Inflammatory macrophage (primary cell): ENCODE measurements at places on chromosomes 4 and X.

DNA sequence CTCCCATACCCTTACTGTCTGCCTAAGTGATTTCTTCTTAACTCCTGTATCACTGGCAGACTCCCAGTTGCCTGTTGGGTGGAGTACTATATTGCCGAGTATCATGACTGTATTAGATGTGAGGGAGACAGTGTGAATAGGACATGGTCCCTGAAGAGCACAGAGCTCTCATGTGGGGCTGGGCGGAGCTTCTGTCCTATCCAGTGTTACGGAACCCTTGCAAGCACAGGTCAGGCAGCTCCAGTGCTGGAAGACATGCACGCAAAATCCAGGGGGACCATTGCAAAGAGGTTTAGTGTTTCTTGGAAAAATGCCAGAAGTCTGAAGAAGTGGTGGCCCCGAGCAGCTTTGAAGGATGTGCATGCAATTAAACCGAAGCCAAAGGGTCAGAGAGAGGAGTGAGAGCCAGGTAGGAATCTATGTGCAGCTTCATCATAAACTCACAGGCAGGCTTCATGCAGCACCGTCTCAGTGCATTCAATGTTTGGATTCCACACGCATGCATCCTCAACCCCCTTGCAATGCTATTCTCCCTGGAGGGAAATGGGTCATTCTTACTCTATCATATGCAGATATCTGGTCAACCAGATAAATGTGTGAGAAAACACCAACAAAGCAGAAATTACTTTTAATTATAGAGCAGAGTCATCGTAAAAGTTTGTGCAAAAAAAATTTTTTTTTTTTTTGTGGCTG, 49.7 kb upstream of the DHRSX start:
- DNase-seq = no peak

- no peak for DNase-seq
Observed at GRCh38 chrX:69015156-69015555, 150.1 kb downstream of the PJA1 start.

DNA sequence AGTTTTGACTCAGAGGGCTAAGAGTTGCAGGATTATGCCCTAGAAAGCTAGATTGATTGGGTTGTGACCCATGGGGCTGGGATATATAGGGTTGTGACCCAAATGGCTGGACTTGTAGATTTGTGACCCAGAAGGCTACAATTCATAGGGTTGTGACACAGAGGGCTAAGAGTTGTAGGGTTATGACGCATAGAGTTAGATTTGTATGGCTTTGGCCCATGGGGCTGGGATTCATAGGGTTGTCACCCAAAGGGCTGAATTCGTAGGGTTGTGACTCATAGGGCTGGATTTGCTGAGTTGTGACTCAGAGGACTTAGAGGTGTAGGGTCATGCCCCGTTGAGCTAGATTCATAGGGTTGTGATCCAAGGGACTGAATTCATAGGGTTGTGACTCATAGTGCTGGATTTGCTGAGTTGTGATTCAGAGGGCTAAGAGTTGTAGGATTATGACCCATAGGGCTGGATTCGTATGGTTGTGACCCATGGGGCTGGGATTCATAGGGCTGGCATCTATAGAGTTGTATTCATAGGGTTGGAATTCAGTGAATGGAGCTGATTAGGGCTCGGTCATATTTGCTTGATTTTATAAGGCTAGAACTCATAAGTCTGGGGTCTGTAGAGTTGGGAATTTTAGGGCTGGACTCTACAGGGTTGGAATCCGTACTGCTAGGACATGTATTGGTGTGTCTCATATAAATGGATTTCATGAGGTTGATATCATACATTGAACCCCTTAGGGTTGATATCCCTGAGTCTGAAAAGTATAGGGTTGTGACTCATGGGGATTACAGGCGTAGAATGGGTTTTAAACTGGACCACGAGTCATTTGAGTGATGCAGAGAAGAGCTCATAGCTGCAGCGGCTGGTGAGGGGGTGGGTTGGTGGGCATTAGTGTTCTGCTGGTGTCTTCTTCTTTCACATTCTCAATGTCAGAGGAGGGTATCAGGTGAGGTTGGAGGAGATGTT, 125.7 kb downstream of the CRLF2 start:
- DNase-seq = peak; percentile 1

- no peak for DNase-seq
Observed at GRCh38 chr4:77493829-77494551, 111.6 kb upstream of the CXCL13 start.

DNA sequence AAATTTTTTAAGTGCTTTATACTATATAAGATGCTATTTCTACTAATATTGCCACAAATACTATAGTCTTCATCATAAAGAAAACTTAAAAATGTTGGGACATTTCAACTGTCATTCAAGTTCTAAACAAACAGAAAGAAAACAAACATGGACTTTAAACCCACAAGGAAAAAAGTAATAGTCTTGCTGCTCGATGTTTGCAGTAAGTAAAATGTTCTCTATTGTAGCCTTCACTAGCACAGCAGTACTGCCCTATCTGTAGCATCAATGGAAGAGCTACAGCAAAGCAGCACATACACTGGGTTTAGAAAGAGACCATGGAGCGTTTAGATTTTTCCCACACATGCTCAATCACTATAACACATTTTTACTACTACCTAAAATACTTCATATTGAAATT, 146.8 kb downstream of the KLHL13 start:
- no peak for DNase-seq

GRCh38 chr4:100422894-100423293, 94.9 kb downstream of the EMCN start:
- DNase-seq = no peak

- DNase-seq = no peak
Observed at GRCh38 chr4:132530861-132531260, 618.2 kb upstream of the PCDH10 start.

- DNase-seq = no peak
Observed at GRCh38 chrX:9130031-9130430, 96.1 kb upstream of the FAM9B start.

DNA sequence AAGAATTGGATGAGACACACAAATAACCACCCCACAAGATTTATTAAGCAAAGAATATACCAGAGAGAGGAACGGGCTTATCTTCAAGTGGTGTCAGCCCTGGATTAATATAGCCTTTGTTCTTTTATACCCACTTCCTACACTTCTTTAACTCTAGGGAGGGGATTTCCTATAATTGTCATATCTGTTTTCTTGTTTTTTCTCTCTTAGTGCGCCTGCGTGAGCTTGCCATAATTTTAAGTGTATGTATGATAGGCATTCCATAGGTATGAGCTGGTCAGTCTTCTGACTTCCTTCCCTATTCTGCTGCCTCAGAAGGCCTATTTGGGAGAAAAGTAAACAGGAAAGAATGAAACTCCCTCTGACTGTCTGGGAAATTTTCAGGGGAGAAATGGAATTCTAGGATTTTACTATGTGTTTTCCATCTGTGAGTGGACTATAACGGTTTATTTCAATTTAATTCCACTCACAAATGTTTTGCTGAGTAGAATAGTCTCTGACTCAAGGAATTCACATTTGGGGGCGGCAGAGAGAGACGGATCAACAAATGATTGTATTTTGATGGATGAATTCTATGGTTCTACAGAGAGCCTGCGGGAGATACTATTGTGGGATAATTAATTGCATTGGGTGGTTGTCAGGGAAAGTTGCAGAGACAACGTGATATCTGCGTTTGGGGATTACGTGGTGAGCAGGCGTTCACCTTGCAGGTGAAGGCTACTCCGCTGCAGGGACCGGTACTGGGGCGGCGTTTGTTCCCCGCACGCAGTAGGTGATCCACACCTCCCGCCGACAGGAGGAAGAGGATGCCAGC, 626 bp upstream of the CEP135 start:
- DNase-seq = peak; percentile 75

GRCh38 chr4:154911097-154911496, 130.0 kb downstream of the RBM46 start:
- DNase-seq = no peak

- DNase-seq = peak; percentile 74
Observed at GRCh38 chr4:102454268-102454667, 46.9 kb upstream of the NFKB1 start.

- peak; percentile 33 for DNase-seq
Observed at GRCh38 chr4:88963817-88964216, 93.2 kb downstream of the FAM13A start.

DNA sequence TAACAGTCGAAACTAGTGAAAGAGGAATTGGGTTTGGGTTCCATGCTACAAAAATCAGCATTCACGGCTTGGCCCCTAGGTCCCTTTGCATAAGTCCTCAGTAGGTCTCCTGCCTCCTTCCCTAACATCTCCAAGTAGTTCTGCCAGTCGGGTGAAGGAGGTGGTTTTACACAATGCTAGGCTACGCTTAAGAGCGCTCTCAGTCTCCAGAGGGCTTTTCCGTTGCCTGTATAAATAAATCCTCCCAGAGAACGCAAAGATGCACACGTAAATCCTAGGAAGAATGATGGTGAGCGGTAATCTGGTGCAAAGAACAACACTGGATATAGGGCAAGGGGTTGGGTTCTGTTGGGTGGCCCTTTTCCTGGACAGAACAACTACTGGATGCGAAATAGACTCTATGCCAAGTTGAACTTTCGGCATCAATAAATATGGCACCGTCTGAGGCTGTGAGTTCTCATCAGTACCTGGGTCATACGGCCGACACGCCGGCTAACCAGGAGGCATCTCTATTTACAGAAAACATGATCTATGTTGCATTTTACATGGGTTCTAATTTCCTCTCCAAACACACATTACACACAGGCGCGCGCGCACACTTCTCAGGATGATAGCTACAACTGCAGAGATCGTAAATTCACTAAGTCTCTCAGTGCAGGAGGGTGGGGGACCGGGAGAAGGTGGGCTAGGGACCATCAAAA, 1.3 kb downstream of the CAMK2D start:
- peak; percentile 12 for DNase-seq

- no peak for DNase-seq
Observed at GRCh38 chrX:134537179-134537955, 77.4 kb downstream of the HPRT1 start.

- DNase-seq = no peak
Observed at GRCh38 chrX:116031331-116031730, 139.2 kb upstream of the AGTR2 start.

DNA sequence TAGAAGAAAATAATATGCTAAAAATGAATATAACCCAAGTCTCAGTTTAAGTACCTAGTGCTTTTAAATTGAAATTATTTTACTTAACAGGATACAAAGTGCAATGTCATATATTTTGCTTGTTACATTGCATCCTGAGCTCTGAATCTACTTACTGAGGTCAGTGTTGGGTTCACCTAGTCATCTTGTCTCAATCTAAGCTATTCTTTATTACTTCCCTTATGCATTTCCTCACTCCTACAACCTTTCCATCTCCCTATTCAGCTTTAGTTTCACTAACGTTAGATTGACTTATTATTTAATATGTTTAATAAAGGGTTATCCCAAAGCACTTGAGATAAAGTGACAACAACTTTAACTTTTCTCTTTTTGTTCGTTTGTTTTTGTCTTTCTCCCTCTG, 483.7 kb downstream of the FSTL5 start:
- no peak for DNase-seq

GRCh38 chrX:48278958-48279357, 23.8 kb downstream of the SSX1 start:
- no peak for DNase-seq

GRCh38 chr4:40056716-40057585, at the start of gene N4BP2:
Gene N4BP2 (plus strand): TSS chr4:40056850. CDS start chr4:40097341, 40,491 bp downstream.
- DNase-seq = peak; percentile 86

GRCh38 chr4:37890801-37891259, at the start of gene TBC1D1:
Gene TBC1D1 (plus strand): TSS chr4:37891084. CDS start chr4:37902096, 11,012 bp downstream.
- peak; percentile 68 for DNase-seq

GRCh38 chr4:37946503-37947179, 13.6 kb upstream of the PTTG2 start:
- peak; percentile 89 for DNase-seq

DNA sequence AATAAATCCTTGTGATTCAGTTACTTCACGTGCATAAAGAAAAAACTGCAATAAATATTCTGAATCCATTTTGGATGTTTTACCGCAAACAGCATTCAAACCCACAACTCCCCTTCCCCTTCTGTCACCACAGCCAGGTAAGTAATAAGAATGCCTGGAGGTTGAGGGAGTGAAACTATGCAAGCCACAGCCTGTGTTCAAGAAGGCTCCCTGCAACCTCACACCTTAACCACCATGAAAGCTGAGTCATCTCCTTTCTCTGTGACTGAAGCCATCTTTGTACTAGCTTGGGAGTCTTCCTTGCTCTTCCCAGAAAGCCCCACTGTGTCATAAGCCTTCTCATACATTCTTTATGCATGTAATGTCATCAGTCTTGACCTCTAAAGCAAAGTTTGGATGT, 297.0 kb upstream of the PUDP start:
- no peak for DNase-seq

DNA sequence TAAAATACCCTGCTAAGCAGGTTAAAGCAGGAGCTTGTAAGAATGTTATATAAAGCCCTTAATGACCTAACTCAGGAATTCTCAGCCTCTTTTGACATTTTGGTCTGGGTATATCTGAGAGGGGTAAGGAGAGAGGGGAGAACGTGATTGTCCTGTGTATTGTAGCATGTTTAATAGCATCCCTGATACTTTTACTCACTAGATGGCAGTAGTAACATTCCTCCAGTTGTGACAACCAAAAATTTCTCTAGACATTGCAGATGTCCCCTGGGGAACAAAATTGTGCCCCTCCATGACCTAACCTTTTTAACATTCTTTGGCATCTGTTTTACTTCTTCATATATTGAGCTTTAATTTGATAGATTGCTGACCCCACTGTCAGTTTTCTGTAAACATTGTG, 17.9 kb downstream of the SMARCA5 start:
- DNase-seq = no peak

DNA sequence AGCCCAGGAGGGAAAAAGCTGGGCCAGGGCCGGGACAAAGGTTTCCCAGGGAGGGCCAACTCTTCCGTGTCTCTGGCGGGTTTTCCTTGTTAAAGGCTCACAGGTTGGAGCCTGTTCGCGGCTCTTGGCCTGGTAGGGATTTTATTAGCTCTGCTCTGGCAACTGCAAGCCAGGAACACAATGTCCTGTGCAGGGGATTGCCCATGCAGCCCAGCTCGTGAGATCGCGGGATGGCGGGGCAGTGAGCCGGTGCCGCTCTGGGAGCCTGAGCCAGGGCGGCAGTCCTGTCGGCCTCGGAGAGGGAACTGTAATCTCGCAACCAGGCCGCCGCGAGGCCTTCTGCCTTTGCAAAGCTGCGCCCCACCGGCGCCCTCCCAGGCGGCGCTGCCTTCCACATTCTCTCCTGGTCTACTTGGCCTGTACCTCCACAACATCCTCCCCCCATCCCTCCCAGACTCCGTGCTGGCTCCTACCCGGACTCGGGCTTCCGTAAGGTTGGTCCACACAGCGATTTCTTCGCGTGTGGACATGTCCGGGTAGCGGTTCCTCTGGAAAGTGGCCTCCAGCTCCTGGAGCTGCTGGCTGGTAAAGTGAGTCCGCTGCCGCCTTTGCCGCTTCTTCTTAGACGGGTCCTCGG, 2.1 kb downstream of the PITX2 start:
- DNase-seq = no peak

- DNase-seq = no peak
Observed at GRCh38 chr4:20626326-20627005, 73.8 kb upstream of the PACRGL start.

DNA sequence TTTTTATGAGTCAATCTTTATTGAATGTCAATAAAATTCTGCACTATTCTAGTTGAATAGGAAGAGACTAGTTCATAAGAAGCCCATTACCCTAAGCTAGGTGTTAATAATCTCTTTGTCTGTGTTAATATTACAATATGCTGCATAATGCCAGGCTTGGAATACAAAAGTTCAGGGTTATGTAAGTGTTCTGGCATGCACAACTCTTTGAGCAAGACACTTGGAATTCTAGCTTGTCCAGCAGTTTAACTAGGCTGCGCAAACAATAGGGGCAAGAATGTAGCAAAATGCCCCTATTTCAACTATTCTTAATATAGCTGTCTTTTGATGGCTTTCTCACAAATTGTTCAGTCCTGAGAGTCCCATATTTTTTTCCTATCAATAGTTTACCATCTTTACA, 31.3 kb upstream of the ETNPPL start:
- DNase-seq = no peak

GRCh38 chrX:47643926-47644325, 6.4 kb downstream of the ELK1 start:
- DNase-seq = peak; percentile 32
